ENCODE measurements at places on chromosomes 5 and 9.

DNA sequence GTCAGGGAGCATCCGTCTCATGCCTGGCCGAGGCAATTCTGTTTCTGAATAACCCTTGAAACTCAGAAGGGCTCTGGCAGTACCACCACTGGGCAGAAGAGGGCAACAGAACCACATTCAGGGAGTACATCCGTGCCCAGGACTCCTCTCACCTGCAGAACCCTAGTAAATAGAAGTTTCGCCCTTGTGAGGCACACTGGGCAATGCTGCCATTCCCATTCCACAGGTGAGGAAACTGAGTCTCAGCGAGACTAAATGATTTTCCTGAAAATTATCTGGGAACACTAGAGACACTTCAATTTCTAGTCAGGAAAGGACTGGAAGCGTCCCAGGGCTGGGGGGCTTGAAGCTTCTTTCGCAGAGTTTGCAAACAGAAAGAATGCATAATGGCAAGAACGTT, 74.7 kb downstream of the FGF1 start:
- DNase-seq, result peak; percentile 66

GRCh38 chr9:118003240-118003639, 299.0 kb downstream of the TLR4 start:
- no peak for DNase-seq

- no peak for DNase-seq
Measured at GRCh38 chr5:73299665-73300336, 126.8 kb downstream of the TMEM174 start.

GRCh38 chr5:121430538-121430937, 421.1 kb upstream of the FTMT start:
- no peak for DNase-seq

- no peak for DNase-seq
Measured at GRCh38 chr9:4214486-4214885, 85.4 kb downstream of the GLIS3 start.

DNA sequence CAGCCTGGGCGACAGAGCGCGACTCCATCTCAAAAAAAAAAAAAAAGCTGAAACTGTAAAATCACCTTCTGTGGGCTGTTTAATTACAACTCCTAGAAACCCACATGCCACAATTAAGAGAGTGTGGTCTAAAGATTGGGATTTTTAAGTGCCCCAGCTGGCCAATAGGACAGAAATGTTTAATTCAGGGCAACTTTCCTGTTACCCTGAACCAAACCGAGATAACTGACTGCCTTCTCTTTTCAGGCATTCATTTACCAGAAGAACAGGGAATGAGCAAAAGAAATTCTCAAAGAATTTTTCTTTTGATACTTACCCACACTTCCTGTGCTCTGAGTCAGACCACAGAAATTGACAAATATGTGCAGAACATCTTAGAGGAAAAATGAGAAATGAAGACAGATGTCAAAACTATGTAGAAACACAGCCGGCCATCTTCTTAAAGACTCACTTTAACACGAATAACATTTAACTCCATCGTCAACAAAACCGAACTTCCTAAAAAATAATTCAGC, 221.3 kb upstream of the DAPK1 start:
- peak; percentile 92 for DNase-seq

GRCh38 chr9:76159293-76159926, 234.8 kb downstream of the RFK start:
- no peak for DNase-seq

- no peak for DNase-seq
Measured at GRCh38 chr9:75010570-75010969, 17.5 kb downstream of the CARNMT1 start.

- DNase-seq, result peak; percentile 54
Measured at GRCh38 chr9:133351908-133352634, 4.1 kb downstream of the RPL7A start.

DNA sequence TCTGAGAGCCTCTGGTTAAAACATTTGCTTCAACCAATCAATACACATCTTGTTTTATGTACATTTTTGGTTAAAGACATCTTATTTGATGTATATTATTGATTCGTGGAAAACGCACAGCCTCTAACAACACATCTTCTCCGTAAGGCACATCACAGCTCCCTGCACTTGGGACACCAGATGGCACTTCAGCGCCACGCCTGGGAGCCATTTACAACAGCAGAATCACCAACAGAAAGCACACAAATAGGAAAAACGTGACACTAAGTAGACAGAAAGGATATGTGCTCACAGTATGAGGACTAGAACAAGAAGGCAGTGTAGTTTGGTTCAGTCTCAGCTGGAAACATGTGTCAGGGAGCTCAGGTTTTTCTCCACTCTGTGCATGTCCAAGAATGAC, 199.7 kb downstream of the ROR2 start:
- DNase-seq, result no peak

- no peak for DNase-seq
Measured at GRCh38 chr9:91843623-91844148, 106.3 kb downstream of the ROR2 start.

Measured in M059J (cell line).